ENCODE measurements at places on chromosomes 3 and 15.

GRCh38 chr3:101148001-101148400 lies 154.8 kb upstream of the ABI3BP start:
- DNase-seq = no peak

- DNase-seq = no peak
Measured at GRCh38 chr3:87576752-87577151, 300.4 kb upstream of the POU1F1 start.

DNA sequence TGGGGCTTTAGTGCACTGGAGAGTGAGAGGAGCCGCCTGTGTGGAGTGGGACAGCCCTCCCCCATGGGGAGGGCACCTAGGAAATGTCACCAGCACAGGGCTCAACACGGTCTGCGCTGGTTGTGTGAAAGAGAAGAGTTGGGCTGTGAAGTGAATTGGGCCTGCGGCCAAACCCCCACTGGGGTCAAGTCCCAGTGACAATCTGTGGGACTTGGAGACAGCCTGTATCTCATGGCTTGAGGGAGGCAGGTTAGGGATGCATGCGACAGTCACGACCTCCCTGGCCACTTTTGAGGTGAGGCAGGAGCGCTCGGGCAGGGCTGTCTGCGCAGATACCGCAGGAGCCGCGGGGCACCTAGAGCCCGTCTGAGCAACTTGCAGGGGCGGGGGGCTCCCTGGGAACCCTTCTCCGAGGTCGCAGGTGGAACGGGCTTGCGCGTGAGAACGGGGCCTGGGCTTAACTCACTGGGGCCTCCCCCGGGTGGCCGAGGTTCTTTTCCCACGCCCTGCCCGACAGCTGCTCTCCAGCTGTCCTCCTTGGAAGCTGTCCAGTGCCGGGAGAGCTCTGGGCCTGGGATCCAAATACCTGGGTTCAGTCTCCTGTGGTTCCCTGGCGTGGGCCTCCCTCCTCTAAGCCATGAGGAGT lies 77.4 kb downstream of the SNRK start:
- no peak for DNase-seq

DNA sequence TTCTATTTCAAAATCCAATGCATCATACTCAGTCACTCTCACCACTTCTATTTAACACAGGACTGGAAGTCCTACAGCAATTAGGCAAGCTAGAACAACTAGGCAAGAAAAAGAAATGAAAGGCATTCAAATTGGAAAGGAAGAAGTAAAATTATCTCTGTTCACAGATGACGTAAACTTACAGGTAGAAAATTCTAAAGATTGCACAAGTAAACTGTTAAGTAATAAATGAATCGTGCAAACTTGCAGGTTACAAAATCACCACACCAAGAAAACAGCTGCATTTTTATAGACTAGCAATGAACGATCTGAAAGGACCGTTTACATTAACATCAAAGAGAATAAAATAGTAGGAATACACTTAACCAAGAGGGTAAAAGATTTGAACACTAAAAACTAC lies 36.2 kb downstream of the CHST2 start:
- no peak for DNase-seq

- DNase-seq = no peak
Measured at GRCh38 chr3:143216709-143217182, 97.2 kb downstream of the CHST2 start.

- no peak for DNase-seq
Measured at GRCh38 chr15:87038404-87038803, 958.7 kb downstream of the AGBL1 start.

GRCh38 chr15:74807282-74807681 lies 5.4 kb upstream of the LMAN1L start:
- no peak for DNase-seq

- DNase-seq = no peak
Measured at GRCh38 chr15:71180986-71181853, 65.9 kb downstream of the THSD4 start.

DNA sequence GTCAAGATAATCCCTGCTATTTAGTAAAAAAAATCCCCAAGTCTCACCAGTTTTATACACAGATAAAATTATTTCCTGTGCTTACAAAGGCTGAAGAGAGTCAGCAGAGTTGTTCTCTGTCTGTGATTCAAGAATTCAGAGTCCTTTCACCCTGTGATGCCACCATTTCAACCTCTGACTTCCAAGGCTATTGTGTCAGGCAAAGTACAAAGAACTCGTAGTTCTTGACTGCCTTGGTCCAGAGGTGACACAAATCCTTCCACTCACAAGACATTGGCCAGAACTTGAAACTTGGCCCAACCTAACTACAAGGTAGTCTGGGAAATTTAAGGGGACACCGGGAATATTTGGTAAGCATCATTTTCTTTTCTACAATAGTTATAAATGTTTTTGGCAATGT lies 34.9 kb upstream of the CMC1 start:
- no peak for DNase-seq

DNA sequence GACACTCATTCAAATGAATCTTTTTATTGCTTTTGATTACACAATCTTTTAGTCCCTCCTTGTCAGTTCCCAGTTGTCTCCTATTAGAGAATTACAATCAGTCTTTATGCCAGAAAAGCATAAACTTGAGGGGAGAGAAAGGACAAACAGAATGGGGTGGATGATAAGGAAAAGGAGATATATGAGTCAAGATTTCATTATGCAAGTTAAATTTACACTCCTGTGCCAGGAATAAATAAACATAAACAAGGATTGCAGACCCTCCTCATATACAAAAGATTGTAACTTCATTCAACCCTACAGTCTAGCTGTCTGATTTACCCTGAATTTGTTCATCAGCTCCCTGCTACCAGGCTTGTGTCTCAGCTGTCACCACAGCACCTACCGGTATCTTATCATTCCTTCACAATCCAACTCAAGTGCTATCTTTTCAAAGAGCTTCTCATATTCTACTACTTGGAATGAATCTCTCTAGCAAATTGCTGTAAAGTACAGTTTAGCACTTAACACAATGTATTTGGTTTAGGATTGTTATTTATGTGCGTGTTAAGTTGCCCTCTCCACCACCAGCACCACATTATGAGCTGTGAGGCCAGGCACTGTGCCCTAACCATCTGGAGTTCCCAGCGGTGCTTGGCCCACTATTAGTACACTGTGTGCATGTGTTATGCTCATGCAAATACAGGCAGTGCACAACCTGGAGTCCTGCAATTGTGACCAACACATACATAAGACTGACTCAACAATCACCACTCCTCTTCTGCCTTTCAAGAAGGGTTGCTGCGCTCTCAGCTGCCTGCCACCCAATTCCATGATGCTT lies 504.1 kb downstream of the TBL1XR1 start:
- no peak for DNase-seq

- no peak for DNase-seq
Measured at GRCh38 chr3:24133942-24134341, 188.9 kb downstream of the NR1D2 start.

DNA sequence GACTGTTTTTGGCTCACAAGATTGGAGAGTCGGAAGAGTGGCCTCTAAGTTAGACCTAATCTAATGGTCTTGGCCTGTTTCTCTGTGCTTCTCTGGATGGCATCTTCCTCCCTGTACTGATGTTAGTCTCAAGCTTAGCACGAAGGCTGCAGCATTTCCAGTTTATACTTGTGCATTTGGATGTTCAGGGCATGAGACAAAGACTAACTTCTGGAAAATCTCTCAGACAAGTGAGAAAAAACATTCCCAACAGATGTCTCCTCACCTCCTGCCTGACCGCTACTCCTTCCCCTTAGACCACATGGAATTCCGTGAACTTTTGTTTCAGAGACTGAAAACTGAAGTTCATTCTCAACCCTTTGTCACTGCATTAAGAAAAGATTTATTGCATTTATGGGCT lies 410.8 kb upstream of the MCTP2 start:
- DNase-seq = no peak

DNA sequence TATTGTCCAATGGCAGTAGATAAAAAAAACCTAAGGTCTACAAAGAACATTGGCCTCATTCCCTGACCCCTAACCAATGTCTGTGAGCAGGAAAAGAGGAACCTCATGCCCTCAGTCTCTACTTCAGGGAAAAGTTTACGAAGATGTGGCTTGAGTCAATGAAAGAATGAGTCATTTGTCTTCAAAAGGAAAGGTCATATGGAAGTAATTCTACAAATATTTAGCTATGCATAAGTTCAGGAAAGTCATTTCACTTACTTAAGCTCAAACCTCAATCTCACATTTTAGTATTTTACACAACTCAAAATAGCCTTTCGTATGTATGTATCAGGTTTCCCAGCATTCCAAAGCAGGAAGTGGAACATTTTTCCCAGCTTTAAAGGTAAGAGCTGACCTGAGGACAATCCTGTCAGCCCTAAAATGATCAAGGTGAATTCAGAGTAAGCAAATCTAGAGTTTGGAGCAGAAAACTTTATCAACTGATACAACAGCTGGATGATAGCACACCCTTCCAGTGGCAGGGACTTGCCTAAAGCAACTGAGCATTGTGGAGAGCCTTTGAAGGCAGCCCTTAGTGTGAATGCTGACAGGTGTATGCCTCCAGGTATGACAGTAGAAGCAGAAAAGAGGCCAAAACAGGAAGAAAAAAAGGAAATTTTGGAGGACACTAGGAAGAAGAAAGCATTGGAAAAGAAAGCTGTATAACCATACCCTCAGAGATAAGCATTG lies 53.9 kb upstream of the ACKR4 start:
- DNase-seq = no peak

- no peak for DNase-seq
Measured at GRCh38 chr3:123286308-123287023, 84.7 kb downstream of the SEC22A start.

DNA sequence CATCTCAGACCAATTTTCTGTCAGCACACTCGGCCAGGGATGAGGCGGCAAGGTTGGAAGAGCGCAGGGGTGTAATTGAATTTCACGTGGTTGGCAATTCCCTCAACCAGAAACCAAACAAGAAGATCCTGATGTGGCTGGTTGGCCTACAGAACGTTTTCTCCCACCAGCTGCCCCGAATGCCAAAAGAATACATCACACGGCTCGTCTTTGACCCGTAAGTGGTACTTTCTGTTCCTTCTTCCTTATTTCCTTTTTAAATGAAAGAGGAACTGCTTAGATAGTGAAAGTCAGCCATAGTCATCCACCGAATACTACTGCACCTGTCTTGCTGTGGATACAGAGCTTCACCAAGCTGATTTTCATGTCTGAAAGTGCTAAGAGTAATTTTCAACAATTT lies 60.1 kb downstream of the SGO1 start:
- DNase-seq = no peak

DNA sequence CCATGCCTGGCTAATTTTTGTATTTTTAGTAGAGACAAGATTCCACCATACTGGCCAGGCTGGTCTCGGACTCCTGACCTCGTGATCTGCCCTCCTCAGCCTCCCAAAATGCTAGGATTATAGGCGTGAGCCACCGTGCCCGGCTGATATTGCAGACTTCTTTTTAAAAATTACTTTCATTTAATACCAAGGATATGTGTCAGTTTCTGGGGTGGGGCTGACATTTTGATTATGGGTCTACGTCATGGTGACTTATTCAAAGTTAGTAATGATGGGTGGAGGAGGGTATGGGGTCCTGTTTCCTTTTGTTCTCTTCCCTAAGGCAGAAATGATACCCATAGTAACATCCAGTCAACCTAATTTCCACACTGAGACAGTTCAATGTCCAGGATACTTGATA lies 34.7 kb downstream of the GBE1 start:
- DNase-seq = no peak

- no peak for DNase-seq
Measured at GRCh38 chr3:179613807-179614206, 9.2 kb downstream of the NDUFB5 start.

DNA sequence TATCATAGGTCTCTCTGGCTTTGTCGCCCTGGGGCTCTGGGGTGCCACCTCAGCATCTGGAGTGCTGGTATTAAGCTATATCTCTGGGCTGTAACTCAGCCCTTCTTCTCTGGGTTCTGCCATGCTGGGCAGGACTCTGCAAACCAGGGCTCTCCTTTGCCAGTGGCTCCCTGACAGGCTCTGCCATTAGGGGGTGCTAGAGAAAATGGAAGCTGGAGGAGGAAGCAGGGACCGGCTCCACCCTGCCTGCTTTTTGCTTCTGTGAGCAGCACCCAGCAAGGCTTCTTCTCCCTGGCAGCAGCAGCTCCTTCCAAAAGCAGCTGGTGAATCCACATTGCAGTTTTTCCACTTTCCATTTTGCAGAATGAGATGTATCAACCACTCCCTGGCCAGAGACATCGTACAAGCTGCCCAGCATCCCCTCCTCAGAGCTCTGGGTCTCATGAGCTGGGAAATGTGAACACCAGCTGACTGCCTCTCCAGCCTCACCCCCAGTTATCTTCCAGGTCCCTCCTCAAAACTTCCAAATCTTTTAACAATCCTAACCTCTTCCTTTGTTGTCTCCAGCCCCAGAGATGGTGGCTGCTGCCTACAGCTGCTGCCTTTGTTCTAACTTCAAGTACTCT lies 165.0 kb downstream of the ABHD5 start:
- DNase-seq = no peak

DNA sequence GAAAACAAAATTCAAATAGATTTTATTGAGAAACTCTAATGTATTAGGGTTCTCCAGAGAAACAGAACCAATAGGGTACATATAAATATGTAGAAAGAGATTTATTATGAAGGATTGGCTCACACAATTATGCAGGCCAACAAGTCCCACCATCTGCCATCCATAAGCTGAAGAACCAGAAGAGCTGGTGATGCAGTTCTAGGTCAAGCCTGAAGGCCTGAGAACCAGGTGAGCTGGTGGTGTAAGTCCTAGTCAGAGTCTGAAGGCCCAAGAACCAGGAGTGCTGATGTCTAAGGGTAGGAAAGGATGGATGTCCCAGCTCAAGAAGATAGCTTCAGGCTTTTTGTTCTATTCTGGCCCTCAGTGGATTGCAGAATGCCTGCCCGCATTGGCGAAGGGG lies 2.6 kb upstream of the NFKBIZ start:
- DNase-seq = no peak

DNA sequence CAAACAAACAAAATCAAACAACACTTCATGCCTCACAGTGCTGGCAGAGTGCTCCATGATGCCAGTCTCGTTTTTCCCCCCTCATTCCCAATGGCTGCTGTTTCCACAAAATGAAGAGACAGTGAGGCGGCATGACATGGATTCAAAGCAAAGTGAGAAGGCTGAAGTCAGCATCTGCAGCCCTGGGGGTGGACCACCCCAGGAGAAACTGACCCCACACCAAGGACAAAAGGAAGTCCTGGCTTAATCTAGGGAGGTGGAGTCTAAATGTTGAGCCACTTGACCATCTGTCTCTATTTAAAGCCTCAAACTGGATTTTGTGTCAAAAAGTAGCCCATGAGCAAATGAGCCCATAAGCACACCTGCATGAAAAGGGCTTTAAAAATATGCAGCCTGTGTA lies 151.2 kb upstream of the RORA start:
- DNase-seq = no peak

GRCh38 chr3:186273586-186273985 lies 88.4 kb downstream of the DGKG start:
- DNase-seq = no peak

GRCh38 chr15:52786436-52787122 lies 3.6 kb downstream of the ONECUT1 start:
- DNase-seq = no peak

All from activated CD8-positive, alpha-beta memory T cell treated with anti-CD3 and anti-CD28 coated beads for 1 hour (primary cell).